ENCODE measurements at places on chromosomes 2 and 18.

DNA sequence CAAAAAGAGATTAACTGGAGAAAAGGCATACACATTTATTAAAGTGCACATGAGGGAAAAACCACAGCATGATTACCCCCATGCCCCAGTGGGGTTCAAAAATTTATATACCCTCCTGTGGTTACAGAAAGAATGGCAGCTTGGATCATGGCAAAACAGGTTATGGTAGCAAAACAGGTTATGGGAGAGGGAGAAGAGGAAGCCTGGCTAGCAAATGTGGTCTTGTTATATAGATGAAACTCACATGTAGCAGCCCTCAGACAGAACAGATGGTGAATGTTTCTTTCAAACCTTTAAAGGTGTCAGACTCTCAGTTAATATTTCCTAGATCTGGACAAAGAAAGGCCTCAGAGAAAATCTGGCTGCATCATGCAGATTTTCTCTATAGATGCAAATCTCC lies 178.2 kb upstream of the ZC3H15 start:
- DNase-seq, result no peak

DNA sequence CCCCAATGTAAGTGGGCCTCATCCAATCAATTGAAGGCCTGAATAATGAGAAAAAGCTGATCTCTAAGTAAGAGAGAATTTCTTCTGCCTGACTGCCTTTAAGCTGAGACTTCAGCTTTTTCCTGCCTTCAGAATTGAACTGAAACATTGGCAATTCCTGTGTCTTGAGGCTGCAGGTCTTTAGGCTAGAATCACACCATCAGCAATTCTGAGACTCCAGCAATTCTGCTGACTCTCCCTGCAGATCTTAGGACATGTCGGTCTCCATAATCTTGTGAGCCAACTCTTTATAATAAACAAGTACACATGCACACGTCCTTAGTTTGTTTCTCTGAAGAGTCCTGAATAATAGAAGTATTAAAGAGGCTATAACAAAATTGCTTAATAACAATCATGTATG lies 209.1 kb downstream of the FSIP2 start:
- DNase-seq, result no peak

GRCh38 chr2:157032017-157032416 lies 225.5 kb upstream of the GALNT5 start:
- DNase-seq, result no peak

DNA sequence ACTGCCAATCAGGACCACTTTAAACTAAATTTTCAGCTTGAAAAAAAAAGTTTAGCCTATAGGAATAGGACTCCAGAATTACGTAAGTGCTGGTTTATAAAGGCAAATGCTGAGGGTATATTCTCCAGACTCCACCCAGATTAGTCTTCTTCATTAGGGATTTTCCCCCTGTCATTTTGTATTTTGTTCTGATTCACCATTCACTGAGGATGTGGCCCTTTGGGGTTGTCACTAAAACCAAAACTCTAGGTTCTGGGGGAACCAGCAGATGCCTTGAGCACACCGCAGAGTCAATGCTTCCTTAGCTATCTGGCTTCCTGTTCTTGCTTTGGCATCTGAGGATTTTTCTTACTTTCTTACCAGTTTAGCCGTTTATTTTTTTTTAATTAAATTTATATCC lies 10.5 kb downstream of the SCYGR4 start:
- DNase-seq, result no peak

DNA sequence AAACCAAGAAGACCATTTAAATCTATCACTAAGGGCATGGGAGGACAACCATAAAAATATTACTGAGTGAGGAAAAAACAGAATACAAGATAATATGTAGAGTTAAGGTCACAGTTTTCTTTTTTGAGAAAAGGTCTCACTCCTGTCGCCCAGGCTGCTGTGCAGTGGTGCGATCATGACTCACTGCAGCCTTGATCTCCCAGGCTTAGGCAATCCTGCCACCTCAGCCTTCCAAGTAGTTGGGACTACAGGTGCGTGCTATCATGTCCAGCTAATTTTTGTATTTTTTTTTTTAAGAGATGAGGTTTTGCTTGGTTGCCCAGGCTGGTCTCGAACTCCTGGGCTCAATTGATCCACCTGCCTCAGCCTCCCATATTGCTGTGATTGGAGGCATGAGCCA lies 24.0 kb downstream of the POLR1A start:
- DNase-seq, result no peak

DNA sequence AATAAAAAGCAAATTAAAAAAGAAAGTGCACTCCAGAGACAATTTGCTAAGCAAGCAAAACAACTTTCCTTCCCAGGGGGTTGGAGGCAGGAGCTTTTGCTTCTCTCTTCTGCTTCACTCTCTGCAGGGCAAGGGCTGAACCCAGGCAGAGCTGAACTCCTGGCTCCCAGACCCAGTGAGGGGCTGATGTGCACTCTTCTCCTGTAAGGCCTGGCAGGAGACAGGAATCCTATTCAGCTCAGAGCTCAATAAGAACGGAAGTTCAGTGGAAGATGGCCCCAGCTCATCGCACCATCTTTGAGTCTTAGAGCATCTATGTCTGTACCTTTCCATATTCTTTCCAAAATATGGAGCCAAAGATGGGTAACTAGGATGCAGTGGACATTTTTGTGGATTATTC lies 29.1 kb downstream of the CIB4 start:
- peak; percentile 36 for DNase-seq

Measured in sigmoid colon (tissue), 7 donors.